ENCODE measurements at places on chromosomes 3 and 15.

- DNase-seq: no peak
These were observed 130.3 kb upstream of the ZPLD1 start for GRCh38 chr3:102304550-102304949.

DNA sequence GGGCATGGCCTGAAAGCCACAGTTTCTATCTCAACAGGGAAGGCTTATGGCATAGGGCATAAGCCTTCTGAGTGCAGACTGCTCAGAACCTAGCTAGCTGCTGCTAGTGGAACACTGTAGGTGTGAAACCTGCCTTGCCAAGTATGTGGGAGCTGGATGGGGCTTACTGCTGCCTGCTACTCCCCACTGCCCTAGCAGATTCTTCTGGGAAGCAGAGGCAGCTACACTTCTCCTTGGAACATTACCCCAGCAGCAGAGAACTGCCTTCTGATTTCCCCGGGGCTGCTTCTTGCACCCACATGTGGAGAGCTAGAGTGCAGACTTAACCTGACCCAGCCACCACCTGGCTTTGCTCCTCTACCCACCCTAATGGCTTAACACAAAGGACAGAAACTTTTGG is 215.7 kb downstream of the POLQ start:
- DNase-seq: no peak

- DNase-seq: peak; percentile 94
These were observed at the start of gene DOCK3 for GRCh38 chr3:50674349-50675178. Gene DOCK3, plus strand, starts transcription at chr3:50674927. Its CDS starts 337 bp downstream, at chr3:50675264.

DNA sequence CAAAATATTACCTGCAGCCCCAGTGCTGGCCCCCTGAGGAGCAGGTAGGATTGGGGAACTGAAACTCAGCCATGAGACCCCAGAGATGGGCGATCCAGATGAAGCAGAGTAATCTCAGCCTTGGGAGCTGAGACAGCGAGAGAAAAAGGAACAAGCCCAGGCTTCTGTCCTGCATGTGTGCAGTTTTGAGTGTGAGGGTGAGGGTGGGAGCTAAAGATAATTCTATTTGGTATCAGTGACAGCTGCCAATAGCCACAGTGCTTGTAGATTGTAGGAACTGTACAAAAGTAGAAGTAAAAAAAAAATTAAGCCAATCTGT is 5.9 kb downstream of the ATP8B4 start:
- DNase-seq: no peak

DNA sequence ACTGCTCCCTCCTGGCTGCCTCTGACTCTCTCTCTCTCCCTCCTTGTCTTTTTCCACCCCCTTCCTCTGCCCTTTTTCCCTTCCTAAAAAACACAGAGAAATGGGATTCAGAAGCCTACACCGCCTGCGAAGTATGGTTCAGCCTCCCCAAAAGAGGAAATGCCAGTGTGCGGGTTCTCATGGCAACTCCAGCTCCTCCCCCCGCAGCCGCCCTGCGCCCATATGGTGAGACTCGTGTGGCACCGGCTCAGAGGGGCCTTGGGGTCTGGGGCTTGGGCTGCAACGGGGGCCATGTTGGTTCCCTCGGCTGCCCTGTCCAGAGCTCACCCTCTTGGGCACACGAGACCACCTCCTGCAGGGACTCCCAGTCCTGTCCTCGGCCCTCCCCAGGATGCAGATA is 23.6 kb upstream of the LINGO1 start:
- no peak for DNase-seq

DNA sequence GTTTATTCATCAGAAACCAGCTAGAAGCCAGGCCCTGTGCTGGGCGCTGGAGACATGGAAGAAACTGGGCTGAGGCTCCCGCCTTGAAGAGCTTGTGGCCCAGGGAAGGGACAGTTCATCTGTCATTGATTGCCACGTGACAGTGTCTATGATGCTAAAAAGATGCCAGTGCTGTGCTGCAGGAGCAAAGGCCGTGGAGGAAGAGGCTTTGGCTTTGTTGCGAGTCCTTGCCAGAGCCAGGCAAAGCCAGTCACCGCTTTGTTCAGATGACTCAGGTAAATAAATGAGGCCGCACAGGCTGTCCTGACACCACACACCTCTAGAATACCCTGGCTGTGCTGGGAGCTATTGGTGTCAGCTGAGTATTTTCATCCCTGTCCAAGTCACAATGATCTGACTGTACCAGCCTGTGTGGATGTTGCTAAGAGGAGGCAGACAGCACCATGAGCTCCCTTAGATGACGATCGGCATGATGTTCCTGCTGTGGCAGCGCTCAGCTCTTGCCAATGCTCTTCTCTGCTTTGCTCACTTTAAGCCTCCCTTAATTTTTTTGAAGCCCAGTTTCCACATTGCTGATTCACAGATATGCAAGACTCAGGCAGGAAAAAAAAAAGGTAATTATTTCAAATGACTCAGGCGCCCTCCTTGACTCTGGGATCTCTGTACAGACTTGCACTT is 77.5 kb downstream of the CCNL1 start:
- no peak for DNase-seq

DNA sequence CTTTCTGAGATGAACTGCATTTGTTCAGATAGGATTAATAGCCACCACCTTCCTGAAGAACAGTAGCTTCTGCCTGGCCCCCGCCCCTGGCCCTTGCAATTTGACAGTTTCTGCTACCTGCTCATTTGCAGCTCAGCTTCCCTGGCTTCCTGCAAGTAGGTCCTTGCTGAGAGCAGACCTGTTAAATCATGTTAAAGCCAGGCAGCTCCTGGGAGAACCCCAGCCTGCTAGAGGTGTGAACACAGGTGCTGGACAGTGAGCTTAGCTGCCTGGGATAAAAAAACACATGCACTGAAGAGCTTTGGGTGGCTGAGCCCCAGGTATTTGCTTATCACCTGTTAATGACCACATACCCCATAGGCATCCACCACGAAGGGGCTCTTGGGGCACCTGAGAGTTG is 143.4 kb downstream of the PTPRG start:
- no peak for DNase-seq

DNA sequence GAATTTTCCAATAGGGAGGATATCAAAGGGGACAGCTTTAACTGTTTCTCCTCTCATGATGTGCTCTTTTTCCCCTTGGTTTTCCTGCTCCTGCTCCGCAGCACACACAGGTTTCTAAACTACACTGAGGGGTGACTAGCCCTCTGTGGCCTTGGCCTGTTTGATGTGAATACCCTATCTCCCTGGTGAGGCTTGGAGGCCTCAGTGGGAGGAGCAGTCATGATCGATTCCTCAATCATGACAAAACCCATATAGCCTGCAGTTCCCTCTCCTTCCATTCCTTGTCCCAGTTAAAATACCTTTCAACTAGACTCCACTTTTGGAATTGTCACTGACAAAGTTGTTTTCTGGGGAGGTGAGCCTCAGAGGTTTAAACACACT is 24.0 kb upstream of the USP3 start:
- DNase-seq: no peak

DNA sequence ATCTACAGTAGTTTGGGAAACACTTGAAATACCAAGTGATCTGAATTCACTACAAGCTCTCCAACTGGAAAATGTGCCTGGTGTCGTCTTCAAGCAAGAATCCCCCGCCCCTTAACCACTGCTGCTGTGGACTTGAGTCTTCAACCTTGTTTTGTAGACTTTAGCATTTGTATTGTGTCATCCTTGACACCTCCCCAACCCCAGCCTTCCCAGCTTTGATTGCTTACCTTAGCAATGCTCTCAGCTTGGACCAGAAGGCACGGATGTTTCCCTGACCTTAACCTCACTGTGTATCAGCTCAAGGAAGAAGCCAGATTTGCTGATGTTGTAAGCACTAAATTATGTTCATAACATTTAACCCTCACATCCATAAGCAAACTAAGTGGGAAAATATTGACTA is 146.4 kb downstream of the IGF1R start:
- DNase-seq: no peak

GRCh38 chr15:57647791-57648130 is 56.1 kb downstream of the MYZAP start:
- no peak for DNase-seq

GRCh38 chr3:185308126-185308754 is 54.4 kb upstream of the EHHADH start:
- peak; percentile 44 for DNase-seq

GRCh38 chr3:118990823-118991560 is 43.7 kb downstream of the IGSF11 start:
- DNase-seq: peak; percentile 37

DNA sequence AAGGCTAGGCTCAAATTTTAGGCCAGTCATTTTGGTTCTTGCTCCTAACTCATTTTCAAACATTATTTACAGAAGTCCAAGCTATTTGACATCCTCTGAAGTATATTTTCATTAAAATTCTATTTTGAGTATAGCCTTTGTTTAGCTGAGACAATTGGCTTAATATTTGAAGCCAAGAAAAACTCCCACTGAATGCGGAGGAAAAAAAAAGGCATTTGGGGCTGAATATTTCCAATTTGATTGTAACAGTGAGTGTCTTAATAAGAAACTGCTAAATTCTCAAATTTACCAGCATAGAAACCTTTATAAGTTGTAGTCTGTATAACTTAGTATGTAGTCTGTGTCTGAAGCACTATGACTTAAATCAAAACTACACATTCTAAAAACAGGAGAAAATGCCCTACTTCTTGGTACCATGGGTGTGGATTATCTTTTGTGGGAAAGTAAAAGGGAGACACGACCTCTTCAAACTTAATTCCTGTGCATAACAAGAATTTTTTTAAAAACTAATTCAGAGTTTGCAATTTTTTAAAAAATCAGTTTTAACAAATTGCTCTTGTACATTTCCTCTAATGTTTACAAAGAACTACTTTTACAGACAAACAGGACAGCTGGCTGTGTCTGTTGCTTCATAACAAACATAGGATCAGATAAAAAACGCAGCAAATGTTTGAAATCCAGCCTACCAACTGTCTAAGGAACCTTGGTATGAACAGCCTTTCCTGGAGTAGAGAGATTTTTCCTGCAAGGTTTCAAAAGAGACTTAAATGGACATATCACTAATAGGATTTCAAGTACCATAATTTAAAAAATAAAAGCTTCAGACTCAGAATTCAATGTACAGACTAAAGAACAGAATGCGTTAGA is 52.7 kb upstream of the LMOD3 start:
- no peak for DNase-seq

- no peak for DNase-seq
These were observed 125.0 kb downstream of the ASB7 start for GRCh38 chr15:100727291-100727851.
